ENCODE measurements at places on chromosomes 5 and 9. TPM values are rescaled to one million over a fixed set of nuclear protein-coding genes. Genes with fewer than 3 reads are reported as not detected.

The HMMR gene
- total RNA-seq = 9.8 TPM

The ADRA1B gene
- total RNA-seq = 2.6 TPM

The ST8SIA4 gene
- total RNA-seq = 6.0 TPM

The DND1 gene
- 1.3 TPM for total RNA-seq

The PCDHGA1 gene
- total RNA-seq = 0.33 TPM

The IFNA21 gene
- total RNA-seq = not detected

The SPATA31D3 gene
- total RNA-seq = not detected

The IL7R gene
- 0.40 TPM for total RNA-seq

The SLC24A2 gene
- 0.08 TPM for total RNA-seq

The ODF2 gene
- total RNA-seq = 18.5 TPM

The DMRT2 gene
- total RNA-seq = not detected

The PLAC8L1 gene
- total RNA-seq = 1.5 TPM

The IFNA6 gene
- total RNA-seq = not detected

The CDC20B gene
- total RNA-seq = 0.30 TPM

The FAM221B gene
- total RNA-seq = not detected

The TMEM38B gene
- total RNA-seq = 28.4 TPM

The SLC6A7 gene
- 0.88 TPM for total RNA-seq

The SLC31A1 gene
- 43.3 TPM for total RNA-seq

The MZB1 gene
- total RNA-seq = not detected

The SPATA31D4 gene
- not detected for total RNA-seq

The DBH gene
- not detected for total RNA-seq

Data from hepatocyte (in vitro differentiated cells).